Subcutaneous preadipocyte (primary cell): ENCODE measurements at places on chromosomes 4 and X. TPM values are rescaled to one million over a fixed set of nuclear protein-coding genes. Genes with fewer than 3 reads are reported as not detected.

The KLB gene
- total RNA-seq = not detected in 2 replicates

The GPRIN3 gene
- under 0.01 TPM in 2 replicates for total RNA-seq

The TMSB4X gene
- total RNA-seq = 2,498 and 3,331 TPM in 2 replicates

The FGFBP2 gene
- not detected in 2 replicates for total RNA-seq

The ZNF732 gene
- total RNA-seq = 0.37 and 0.59 TPM in 2 replicates

The PPEF1 gene
- not detected in 2 replicates for total RNA-seq

The RHOH gene
- total RNA-seq = 0.20 TPM in 1 of 2 replicates, not detected in the other

The GPM6B gene
- 8.6 and 40.8 TPM in 2 replicates for total RNA-seq

The CCDC149 gene
- total RNA-seq = 4.1 and 4.4 TPM in 2 replicates

The USP17L29 gene
- total RNA-seq = not detected in 2 replicates

The ZNF41 gene
- total RNA-seq = 5.9 and 8.8 TPM in 2 replicates

The REELD1 gene
- total RNA-seq = not detected in 2 replicates

The PRRG1 gene
- 6.6 and 8.8 TPM in 2 replicates for total RNA-seq

The PCDH19 gene
- under 0.01 TPM in 1 of 2 replicates, not detected in the other for total RNA-seq

The SLC6A14 gene
- not detected in 2 replicates for total RNA-seq

The FAM133A gene
- total RNA-seq = not detected in 2 replicates

The ARMCX5 gene
- 14.0 and 15.6 TPM in 2 replicates for total RNA-seq

The PAGE4 gene
- not detected in 2 replicates for total RNA-seq

The CHIC1 gene
- total RNA-seq = 7.8 and 8.1 TPM in 2 replicates

The TMEM150C gene
- total RNA-seq = 0.78 and 1.5 TPM in 2 replicates

The YY2 gene
- 1.6 and 2.2 TPM in 2 replicates for total RNA-seq

The SMPX gene
- total RNA-seq = not detected in 2 replicates

The PPP1R2C gene
- not detected in 2 replicates for total RNA-seq

The TMEM35A gene
- 1.6 and 2.2 TPM in 2 replicates for total RNA-seq

The GIMD1 gene
- not detected in 2 replicates for total RNA-seq

The NSDHL gene
- total RNA-seq = 27.6 and 32.3 TPM in 2 replicates

The HPGD gene
- 0.37 and 5.5 TPM in 2 replicates for total RNA-seq

The SMIM43 gene
- under 0.01 and 0.20 TPM in 2 replicates for total RNA-seq

The SULT1B1 gene
- 3.3 and 10.6 TPM in 2 replicates for total RNA-seq

The POU4F2 gene
- not detected in 2 replicates for total RNA-seq

The SMS gene
- 124 and 194 TPM in 2 replicates for total RNA-seq

The SSX2 gene
- total RNA-seq = not detected in 2 replicates

The SH2D1A gene
- not detected in 2 replicates for total RNA-seq

The FHIP1A gene
- under 0.01 TPM in 1 of 2 replicates, not detected in the other for total RNA-seq

The MMRN1 gene
- not detected in 2 replicates for total RNA-seq

The TKTL2 gene
- not detected in 2 replicates for total RNA-seq

The CT45A3 gene
- not detected in 2 replicates for total RNA-seq

The IL15 gene
- 1.5 and 1.6 TPM in 2 replicates for total RNA-seq

The GLRA3 gene
- not detected in 2 replicates for total RNA-seq

The MAMLD1 gene
- 0.73 and 2.3 TPM in 2 replicates for total RNA-seq

The PDCL2 gene
- not detected in 2 replicates for total RNA-seq

The AKAP17A gene
- total RNA-seq = 13.6 and 17.8 TPM in 2 replicates

The IDUA gene
- 15.6 and 24.3 TPM in 2 replicates for total RNA-seq

The BRCC3 gene
- total RNA-seq = 10.3 and 17.0 TPM in 2 replicates

The NAP1L2 gene
- under 0.01 and 0.20 TPM in 2 replicates for total RNA-seq

The TRIM60 gene
- total RNA-seq = not detected in 2 replicates

The POU3F4 gene
- total RNA-seq = not detected in 2 replicates

The GATA1 gene
- not detected in 2 replicates for total RNA-seq

The NPY1R gene
- total RNA-seq = under 0.01 TPM in 1 of 2 replicates, not detected in the other

The ZXDA gene
- total RNA-seq = 3.7 and 4.7 TPM in 2 replicates

The ADGRL3 gene
- not detected in 2 replicates for total RNA-seq

The IQSEC2 gene
- total RNA-seq = 5.9 and 9.4 TPM in 2 replicates

The NOP14 gene
- total RNA-seq = 36.0 and 37.9 TPM in 2 replicates

The XG gene
- 12.9 and 17.6 TPM in 2 replicates for total RNA-seq
